ENCODE measurements at places on chromosomes 2 and 18.

GRCh38 chr2:45382744-45383143 lies 228.3 kb downstream of the SRBD1 start:
- DNase-seq, result no peak

DNA sequence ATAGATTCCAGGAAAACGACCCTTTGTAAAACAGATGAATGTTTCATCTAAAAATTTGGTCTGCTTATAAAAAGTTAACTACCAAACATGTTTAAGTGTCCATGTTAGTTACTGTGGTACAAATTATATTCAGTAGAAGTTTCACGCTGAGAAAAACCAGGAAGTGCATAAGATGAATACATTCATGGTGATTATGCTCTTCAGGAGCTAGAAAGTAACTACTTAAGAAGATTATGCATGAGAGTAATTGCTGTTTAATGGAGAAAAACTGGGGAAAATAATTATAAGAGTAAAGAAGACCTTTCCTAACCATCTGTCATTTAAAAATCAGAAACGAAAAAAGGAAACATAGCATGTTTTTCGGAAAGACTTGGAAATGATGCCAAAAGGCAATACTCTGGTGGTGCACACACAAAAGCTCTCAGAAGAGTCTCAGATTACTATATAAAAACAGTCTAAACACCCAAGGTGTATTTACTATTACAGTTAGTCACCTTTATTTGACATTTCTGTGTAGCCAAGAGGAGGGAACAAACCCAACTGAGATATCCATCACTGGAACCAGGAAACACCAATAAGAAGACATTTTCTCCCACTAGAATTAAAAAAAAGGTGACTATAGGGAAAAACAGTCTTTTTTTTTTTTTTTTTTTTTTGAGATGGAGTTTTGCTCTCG lies 38.8 kb upstream of the METTL21A start:
- DNase-seq, result no peak

GRCh38 chr2:190094316-190094871 lies 31.9 kb upstream of the MSTN start:
- DNase-seq, result no peak

DNA sequence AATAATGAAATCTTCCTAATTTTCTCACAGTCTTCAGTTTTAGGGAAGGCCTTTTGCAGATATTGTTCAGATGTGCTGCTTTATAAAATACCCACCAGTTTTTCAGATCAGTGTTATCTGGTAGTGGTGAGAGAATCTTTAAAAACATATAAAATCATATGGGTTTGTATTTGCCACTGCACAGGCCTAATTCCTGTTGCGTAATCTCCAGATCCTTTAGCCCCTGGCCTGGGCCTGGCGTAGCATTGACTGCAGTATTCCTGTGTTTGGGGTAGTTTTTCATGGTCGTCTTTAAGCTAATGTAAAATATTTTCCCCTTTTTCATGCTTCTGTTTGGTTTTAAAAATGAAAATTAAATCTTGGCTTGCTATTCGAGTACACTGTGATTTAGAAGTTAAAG lies 43.2 kb downstream of the TSHZ1 start:
- no peak for DNase-seq

DNA sequence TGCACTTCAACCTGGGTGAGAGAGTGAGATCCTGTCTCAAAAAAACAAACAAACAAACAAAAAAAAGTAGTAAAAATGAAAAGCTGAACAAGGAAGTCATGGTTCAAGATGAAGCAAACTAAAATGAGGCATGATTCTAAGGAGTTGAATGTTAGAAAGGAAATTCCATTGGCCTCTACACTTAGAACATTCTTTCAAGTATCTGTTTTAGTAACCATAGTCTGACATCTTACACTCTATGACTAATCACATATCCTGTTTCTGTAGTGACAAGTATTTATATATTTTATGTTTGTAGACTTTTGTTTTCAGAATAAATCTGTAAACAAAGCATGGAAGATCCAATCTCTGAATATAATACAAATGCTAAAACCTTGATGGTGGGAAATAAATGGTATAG lies 164.1 kb downstream of the KIAA1328 start:
- no peak for DNase-seq

DNA sequence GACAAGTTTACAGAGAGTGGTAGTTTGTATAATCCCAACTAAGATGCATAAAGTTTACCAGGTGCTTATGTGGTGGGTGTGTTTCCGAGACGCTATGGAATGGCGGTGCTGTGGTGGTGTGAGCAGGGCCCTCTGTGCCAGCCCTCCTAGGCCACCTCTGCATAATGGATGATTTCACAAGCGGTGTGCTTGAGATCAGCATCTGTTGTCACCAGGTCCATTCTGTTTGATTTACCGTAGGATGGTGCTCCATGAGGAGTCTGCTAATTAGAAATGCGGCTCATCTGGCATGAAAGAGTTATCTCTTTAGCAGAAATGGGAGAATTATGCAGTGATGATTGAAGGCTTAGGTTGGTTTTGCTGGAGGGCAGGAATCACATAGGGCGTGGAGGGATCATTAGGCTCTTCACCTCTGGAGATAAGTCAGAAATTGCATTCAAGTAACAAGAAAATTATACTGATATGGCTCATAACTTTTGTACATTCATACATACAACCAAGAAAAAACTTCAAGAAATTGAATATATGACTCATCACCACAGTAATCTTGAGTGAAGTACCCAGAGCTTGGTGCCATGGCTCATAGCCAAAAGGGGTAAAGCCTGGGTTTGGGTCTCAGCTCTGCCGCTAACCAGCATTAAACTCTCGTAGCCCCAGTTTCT lies 41.4 kb downstream of the CRIM1 start:
- DNase-seq, result no peak

- DNase-seq, result no peak
Measured at GRCh38 chr2:74528600-74529356, 728 bp downstream of the AUP1 start.

DNA sequence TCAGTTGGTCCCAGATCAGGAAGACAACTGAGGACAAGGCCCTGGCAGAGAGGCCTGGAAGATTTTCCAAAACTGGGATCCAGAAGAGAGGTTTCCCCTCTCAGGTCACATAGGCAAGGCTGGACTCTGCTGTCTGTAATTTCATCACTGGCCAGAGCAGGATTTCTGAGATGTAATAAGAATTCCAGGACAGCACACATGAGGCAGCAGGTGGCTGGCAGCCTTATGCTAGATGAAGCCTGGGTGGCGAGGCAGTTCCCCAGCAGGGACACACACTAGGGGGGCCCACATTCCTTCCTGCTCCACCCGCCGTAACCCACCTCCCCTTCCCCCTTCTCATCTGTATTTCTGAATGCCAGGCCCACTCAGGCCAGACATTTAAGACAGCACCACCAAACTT lies 98.6 kb downstream of the HNRNPLL start:
- no peak for DNase-seq

DNA sequence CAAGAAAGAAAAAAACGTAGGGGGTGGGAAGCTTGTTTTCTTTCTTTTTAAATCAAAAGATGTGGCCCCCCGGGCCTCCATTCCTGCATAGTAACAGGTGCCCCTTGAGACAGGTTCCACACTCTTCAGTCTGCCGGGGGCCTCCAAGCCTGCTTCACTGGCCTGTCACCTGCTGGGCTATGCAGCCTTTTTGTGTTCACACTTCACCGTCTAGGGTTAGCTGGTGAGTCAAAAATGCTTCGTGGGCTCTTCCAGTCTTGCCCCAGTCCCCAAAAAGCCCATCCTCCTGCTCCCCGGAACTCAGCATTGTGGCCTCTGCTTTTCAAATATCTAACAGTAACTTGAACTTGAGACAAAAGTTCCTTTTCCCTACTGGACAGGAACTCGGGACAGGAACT lies 67.9 kb downstream of the POLR1A start:
- DNase-seq, result no peak

DNA sequence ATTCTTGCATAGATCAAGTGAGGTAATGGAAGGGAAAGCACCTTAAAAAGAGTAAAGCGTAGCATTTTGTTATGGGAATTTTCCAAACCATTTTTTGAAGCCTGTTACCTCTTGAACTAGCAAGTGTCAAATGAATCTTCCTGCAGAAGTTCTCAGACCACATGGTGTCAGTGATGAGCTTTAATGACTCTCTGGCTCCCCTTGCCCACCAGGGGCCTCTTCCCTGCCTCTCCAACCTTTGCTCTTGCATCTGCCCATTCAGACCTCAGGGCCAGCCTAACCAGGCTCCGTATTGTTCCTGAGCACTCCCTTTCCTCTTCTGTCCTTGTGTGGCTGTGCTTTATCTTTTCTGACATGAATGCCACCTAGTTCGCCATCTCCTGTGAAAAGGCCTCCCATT lies 155.9 kb downstream of the DIS3L2 start:
- no peak for DNase-seq

DNA sequence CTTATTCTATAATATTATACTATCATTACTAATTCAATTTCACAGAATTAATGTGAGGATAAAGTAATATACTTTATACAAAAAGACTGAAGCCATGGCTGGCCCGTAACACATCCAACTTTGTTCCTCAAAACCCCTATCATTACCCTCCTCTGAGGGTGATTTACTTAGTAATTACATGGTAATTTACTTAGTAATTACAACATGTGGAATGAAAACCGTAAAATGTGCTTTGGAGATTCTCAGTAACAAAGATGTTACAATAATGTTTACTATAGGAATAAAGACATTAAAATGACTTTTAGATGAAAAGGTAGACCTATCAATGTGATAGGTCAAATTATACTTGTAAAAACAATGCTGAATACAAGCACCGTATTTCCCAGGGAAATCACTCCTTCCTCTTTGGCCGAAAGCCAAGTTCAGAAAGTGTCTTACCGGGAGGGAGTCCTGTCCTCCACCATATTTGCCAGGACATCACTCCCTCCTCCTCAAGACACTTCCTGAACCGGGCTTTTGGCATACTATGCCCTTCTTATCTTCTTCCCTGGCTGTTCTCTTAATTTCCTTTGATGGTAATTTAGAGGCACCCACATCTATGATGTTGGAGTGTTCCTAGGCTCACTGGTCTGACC lies 1047.8 kb downstream of the SOCS6 start:
- DNase-seq, result no peak

DNA sequence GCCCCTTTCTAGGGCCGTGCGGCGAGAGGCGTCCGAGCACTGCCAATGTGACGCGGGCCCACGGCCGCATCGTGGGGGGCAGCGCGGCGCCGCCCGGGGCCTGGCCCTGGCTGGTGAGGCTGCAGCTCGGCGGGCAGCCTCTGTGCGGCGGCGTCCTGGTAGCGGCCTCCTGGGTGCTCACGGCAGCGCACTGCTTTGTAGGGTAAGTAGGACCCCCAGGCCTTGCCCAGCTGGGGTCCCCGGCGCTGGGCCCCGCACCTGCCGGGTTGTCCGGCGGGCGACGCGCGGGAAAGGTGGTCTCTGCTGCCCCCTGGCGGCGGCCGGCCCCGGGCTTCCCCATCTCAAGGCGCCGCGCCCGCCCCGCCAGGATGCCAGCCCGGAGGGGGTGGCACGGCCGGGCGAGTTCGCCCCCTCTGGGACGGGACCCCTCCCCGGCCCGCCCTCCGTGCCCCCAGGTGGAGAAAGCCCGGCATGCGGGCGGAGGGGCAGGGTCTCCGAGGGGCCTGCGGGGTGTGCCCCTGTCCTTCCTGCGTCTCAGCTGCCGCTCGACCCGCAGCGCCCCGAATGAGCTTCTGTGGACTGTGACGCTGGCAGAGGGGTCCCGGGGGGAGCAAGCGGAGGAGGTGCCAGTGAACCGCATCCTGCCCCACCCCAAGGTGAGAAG lies 1.9 kb downstream of the PRSS56 start:
- DNase-seq, result no peak

DNA sequence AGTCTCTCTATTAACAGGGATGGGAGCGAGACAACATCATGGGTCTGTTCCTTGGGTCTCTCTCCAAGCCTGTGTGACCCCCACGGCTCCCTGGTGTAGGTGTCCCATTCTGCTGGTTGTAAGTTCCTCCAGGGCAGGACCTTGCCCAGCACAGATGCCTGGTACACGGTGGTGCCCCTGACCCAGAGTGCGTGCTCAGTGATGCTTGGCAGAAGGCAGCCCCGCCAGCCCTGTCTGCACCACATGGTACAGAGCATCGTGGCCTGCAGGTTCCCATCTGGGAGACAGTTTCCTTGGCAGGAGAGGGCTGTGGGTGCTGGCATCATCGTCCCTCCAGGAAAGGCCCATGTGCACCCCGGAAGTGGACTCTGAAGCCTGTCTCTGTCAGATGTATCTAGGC lies 249.0 kb downstream of the KLHL29 start:
- DNase-seq, result no peak

DNA sequence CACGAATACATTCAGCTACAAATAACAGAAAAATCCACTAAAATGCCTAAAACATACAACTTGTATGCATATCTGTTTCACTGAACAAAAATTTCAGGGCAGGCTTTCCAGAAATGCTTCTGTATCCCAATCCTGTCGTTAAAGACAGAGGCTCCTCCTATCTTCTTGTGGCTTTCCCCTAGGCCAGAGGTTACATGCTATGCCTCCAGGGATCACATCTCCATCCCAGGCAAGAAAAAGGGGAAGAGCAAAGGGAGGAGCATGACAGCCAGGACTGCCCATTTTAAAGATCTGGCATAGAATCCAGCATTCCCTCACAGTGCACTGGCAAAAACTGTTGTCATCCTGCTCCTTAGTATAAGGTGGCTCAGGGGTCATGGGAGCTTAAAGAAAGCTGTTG lies 268.7 kb upstream of the SETBP1 start:
- DNase-seq, result no peak

GRCh38 chr2:69744456-69744855 lies 2.5 kb downstream of the ANXA4 start:
- DNase-seq, result no peak

- DNase-seq, result peak; percentile 12
Measured at GRCh38 chr2:157782057-157782845, 93.9 kb downstream of the ACVR1 start.

DNA sequence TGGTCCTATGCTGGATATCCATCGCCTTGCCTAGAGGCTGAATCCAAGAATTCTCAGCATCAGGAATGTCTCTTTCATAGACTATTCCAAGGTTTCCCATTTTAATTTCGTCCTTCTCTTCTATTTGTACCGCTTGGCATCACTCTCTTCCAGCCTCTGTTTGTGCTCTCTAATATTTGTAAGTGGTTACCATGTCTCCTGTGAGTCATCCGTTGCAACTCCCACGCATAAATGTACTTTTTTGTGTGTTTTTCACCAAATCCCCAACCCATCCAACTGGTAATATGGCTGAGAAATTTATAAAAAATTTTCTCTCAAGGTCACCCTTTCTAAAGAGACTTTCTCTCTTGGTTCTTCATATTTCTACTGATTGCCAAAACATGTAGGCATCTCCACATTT lies 21.8 kb downstream of the COLEC12 start:
- DNase-seq, result no peak
